ENCODE measurements at places on chromosomes 12 and 14. TPM values are rescaled to one million over a fixed set of nuclear protein-coding genes. Genes with fewer than 3 reads are reported as not detected.

Gene TMEM233
- not detected for polyA plus RNA-seq

- no peak for DNase-seq
Measured at GRCh38 chr12:56160193-56160763, 2.1 kb downstream of the MYL6 start.

DNA sequence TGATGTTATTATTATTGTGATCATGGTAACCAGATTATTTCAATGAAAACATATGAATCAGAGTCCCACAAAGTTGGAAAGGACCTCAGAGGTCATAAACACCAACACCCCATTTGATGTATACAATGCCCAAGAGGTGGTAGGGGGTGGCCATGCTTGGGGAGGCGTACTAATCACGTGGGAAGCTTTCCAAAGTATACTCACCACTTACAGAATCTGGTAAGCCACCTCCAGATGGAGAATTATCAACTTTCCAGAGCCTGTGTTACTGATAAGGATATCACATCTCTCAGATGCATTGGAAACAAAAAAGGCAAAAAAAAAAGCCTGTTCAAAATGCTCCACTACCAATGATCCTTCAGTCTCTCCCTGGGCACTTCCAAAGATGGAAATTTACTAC lies 8.4 kb downstream of the DAD1 start:
- DNase-seq: no peak

Gene AMN
- polyA plus RNA-seq: not detected

Gene SLCO1B1
- polyA plus RNA-seq: not detected

DNA sequence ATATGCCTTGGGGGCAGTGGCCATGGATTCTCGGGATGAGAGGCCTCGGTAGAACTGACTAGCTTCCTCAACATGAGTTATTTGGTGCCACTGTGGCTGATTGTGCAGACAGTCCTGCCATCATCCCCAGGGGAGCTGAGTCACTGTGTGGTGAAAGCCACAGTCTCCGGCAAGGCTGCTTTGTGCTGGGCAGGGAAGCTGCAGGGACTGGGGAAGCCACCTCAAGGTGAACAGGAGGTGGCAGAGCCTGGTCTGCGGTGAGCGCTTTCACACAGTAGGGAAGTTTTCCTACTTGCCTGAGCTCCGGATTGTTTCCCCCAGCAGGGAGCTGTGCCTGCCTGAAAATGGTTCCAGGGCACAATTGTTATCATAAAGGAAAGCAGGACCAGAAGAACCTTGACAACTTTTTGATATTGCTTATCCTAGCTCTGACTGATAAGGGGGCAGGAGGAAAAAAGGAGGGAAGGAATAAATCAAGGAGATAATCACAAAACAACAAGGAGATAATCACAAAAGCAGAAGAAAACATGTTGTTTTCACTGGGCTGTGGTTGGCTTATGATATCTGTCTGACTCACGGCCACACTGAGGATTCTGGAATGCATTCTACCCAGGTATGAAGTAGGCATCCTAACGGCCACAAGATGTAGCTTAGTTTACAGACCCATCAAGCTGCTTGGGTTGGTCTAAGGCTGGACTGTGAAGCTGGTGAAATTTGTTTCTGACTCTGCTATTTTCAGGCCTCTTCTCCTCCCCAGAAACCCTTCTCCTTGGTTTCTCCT lies 32.2 kb upstream of the GNG2 start:
- peak; percentile 74 for DNase-seq

DNA sequence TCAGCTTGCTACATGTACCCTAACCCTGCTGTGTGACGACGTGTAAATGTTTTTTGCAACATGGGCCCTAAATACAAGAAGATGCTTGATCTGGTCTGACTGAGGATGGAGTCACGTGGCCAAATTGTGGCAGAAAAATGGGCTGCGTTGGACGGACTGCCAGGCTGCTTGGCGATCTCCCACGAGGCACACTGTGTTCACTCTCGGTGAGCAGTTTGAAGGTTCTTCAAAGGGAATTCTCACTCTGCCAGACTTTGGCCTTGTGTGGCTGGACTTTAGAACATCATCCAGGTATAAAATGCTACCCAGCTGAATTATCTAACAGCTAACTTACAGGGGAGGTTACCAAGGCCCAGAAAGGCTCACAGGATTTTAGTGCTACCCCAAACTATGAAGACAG lies 85.1 kb downstream of the KDM2B start:
- DNase-seq: no peak

Gene TPH2
- polyA plus RNA-seq: not detected

Gene NTF3
- polyA plus RNA-seq: not detected

Gene TEP1
- 7.8 TPM for polyA plus RNA-seq

DNA sequence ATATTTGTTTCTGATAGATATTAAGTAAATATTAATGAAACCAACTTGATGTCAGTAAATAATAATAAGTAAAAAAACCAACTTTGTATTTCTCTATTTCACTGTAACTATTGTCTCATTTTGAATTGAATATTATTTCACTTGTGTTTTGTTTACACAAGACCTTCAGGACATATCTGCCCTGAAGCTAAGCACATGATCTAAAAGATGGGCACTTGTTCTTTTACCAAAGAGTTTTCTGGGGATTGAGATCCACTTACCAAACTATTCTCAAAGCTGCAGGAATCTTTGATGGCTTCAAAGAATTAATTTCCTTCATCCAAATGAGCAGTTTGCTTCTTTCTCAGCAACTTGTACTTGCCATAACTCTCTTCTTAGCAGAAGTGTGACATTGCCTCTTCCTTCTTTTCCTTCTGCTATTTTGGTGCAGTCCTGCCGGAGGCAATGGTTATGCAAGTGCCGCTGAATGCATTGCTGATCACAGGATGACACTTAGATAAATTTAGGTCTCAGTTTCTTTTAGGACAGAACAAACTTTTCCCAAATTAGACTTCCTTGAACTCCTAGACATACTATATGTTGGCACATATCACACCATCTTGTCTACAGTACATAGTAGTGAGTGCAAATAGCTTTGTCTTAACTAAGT lies 9.2 kb downstream of the FAR2 start:
- DNase-seq: no peak

GRCh38 chr12:9253464-9253863 lies 45.3 kb upstream of the PZP start:
- no peak for DNase-seq

- DNase-seq: no peak
Measured at GRCh38 chr14:74347097-74347794, 1.0 kb upstream of the VRTN start.

- DNase-seq: no peak
Measured at GRCh38 chr12:6266971-6267721, 43.3 kb upstream of the PLEKHG6 start.

- no peak for DNase-seq
Measured at GRCh38 chr12:121217063-121217462, 7.1 kb downstream of the P2RX4 start.

Gene YBX3
- 25.9 TPM for polyA plus RNA-seq

Gene DPY19L2
- 0.21 TPM for polyA plus RNA-seq

Gene P2RX7
- polyA plus RNA-seq: 1.3 TPM

DNA sequence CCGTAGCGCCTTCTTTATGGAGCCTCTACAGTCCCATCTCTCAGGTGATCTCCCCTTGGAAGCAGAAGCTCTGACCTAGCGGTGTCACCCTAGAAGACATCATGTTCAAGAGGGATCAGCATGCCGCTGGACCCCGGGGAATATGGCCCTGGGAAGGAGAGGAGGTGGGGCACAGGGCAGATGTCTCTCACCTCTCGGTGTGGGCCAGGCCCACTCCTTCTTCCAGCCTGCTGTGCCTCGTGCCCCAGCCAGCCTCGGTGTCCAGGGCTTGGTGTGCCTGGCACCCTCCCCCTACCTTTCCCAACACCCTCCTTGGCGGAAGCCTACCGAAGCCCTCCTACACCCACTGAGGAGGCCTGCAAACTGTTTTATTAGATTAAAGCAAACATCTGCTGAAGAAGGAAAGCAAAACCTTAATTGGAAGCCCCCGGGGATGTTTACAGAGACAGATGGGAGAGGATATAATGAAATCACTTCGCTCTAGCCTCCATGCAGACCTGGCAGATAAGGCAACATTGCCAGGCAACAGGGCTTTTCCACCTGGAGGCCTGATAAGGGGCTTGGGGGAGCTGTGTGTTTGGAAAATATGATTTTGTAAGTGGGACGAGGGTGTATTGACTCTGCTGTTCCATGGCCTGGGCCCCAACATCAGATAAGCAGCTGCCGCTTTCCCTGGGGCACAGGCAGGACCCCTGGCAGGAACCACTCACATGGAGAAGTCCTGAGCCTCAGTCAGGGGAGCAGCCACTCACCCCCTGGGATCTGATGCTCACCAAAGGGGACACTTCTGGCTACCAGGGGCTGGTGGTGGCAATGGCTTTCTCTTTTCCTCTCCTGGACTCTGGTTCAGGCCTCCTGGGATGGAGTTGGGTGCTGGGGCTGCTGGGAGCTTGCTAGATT lies 5.7 kb upstream of the CHGA start:
- no peak for DNase-seq

GRCh38 chr14:57918791-57919190 lies 52.9 kb upstream of the SLC35F4 start:
- DNase-seq: no peak

Gene CISTR
- not detected for polyA plus RNA-seq

GRCh38 chr14:58167057-58167456 lies 15.0 kb upstream of the ARMH4 start:
- DNase-seq: no peak

Gene DAD1
- polyA plus RNA-seq: 602 TPM

Gene OAS1
- polyA plus RNA-seq: 48.0 TPM

- no peak for DNase-seq
Measured at GRCh38 chr12:98894412-98895085, 249.5 kb downstream of the APAF1 start.

Gene EPYC
- polyA plus RNA-seq: not detected

GRCh38 chr12:121448771-121449315 lies 48.9 kb downstream of the RNF34 start:
- DNase-seq: no peak

Gene CNTN1
- not detected for polyA plus RNA-seq

DNA sequence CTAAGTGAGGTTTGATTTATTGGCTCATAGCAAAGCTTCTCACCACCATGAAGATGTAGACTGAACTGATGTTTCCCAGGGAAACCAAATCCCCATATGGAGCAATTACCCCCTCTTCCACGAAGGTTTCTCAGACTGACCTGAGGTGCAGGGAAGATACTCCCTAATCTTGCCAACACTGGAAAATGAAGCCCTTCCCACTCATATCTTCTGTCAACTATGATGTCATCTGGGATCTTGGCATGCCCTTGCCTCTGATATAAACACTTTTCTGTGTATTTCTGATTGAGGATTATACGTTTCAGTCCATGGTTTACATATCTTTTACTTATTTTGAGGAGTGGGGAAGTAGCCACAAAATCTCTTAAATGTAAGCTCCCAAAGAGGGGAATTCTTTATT lies 14.1 kb upstream of the CISTR start:
- DNase-seq: no peak

DNA sequence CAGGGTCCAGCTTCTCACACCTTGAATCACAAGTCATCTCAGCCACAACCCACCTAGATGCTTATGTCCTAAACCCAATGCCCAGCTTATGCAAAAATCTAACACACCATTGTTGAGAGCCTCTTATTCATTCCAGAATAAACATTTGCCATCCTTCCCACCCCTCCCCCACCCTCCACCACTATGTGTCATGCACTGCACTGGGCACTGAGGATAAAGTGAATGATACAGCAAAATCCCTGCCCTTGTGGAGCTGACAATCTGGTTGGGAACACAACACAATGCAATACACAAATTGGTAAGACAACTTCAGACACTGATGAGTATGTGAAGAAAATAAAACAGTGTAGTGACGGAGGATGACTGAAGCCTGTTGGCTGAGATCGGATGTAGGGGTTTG lies 1.4 kb upstream of the GLTP start:
- no peak for DNase-seq

GRCh38 chr12:14418451-14418890 lies 53.0 kb downstream of the ATF7IP start:
- DNase-seq: no peak

DNA sequence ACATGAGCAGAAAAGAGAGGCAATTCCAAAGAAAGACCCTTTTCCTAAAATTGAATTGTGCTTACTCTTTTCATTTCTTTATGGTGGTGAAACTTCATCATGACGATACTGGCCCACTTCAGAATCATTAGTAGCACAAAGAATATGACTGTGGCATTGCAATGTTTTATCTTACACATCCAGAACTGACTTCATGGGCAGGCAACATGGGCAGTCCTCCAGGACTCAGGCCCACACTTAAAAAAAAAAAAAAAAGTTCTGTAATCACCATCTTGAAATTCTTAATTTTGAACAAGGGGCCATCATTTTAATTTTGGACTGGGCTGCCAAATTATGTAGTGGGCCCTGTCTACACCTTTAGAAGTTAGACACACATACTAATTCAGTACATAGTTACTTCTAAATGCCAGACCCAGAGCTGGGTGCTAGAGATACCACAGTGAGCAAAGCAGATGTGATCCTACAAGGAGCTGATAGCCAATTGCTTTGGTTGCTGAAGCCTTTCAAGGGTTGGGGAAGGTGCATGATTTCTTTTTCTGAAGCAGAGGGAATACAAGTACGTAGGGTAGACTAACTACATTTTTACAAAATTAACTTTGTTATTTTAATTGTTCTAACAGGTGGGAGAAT lies 35.2 kb downstream of the HELB start:
- DNase-seq: no peak

GRCh38 chr12:105920161-105920684 lies 218.5 kb downstream of the NUAK1 start:
- no peak for DNase-seq

Gene DEPDC4
- 6.2 TPM for polyA plus RNA-seq

GRCh38 chr12:48965298-48965838 lies 6.2 kb downstream of the WNT10B start:
- DNase-seq: no peak

Gene TAC3
- polyA plus RNA-seq: not detected

Gene RPL10L
- not detected for polyA plus RNA-seq

- no peak for DNase-seq
Measured at GRCh38 chr12:27905285-27906126, 67.0 kb downstream of the PTHLH start.

Gene HOTAIR
- not detected for polyA plus RNA-seq

DNA sequence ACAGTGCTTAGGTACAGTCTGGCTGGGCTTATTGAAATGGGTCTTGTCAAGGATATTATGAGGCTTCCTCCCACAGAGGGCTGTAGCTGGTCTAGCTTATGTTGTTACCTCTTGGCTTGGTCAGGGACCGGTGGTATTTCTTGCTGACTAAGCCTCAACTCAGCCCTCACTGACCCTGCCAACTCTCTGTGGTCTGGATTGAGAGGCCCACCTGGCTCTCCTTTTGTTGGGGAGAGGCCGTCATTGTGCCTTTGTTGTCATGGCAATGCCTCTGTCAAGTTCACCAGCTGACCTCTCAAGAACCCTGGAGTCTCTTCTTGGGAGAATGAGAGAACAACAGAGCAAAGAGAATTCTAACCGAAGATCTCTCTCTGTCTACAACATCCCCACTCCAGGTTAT lies 245.6 kb upstream of the NPAS3 start:
- no peak for DNase-seq

Gene TMEM30B
- polyA plus RNA-seq: not detected

- DNase-seq: no peak
Measured at GRCh38 chr12:21337453-21337852, 2.7 kb upstream of the SLCO1A2 start.

GRCh38 chr14:68978172-68978911 lies 760 bp downstream of the ACTN1 start:
- DNase-seq: no peak

All from GM12878 (cell line).